ENCODE measurements at places on chromosomes 12 and 14. TPM values are rescaled to one million over a fixed set of nuclear protein-coding genes. Genes with fewer than 3 reads are reported as not detected.

INSM2 gene
- not detected for total RNA-seq

KRT82 gene
- not detected for total RNA-seq

TMEM116 gene
- total RNA-seq = 12.7 TPM

GSC gene
- not detected for total RNA-seq

AKAP6 gene
- total RNA-seq = 2.4 TPM

LALBA gene
- total RNA-seq = not detected

SMCO3 gene
- not detected for total RNA-seq

- H3K4me1 ChIP-seq = peaks cover 50% of the 10 kb centered on the region
- no peak for DNase-seq
- no peaks in the 10 kb centered on the region for H3K27me3 ChIP-seq
- peak overlapping the region; percentile 57 for H3K27ac ChIP-seq
These were observed 165.6 kb downstream of the PRKCH start for GRCh38 chr14:61486930-61487495.

DNA sequence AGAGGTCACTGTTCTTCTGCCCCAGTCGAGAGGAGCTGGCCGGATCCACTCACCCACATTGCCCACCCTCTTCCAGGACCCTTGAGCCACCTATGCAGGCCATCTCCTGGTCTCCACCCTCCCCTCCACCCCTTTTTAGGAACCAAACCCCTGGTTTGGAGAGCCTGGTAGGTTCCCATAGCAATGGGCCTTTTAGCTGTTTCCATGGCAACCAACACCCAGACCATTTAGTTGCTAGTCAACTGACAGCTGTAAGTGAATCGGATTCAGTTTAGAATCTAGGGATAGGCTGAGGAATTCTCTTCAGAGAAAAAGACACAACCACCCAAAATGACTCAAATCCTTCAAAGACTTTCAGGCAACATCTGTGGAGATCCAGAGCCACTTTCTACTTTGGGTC, 16.5 kb downstream of the NPC2 start:
- H3K27ac ChIP-seq = no peak overlapping the region
- no peak overlapping the region for H3K4me3 ChIP-seq
- DNase-seq = no peak

DNA sequence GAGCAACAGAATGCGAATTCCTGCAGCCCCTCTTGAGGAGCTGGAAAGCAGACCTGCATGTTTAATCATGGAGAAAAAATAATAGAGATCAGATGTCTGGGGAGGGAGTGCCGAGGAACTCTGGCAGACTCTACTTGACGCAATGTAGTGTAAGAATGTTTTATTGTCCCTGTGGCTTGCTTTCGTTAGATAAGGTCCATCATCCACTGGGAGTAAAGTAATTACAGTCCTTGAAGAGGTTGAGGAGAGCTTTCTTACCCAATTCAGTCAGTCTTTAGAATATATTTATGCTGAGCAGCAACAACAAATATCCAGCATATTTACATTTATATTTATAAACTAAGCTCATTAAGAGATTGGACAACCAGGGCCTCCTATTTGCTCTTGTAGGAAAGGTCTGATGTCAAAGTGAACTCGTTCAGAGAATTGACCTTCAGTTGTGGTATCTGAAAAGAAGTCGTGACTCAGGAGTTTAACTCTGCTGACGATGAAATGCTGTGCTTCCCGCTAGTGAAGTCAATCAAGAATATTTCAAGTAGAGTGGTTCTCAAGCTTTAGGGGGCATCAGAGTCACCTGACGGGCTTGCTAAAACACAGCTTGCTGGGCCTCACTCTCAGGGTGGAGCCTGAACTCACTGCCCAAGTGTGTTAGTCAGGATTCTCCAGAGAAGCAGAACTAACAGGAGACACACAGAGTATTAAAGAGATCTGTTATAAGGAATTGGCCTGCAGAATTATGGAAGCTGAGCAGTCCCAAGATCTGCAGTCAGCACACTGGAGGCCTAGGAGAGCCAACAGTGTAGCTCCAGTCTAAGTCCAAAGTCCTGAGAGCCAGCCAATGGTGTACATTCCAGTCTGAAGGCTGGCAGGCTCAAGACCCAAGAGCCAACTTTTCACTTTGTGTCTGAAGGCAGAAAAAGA, 139.3 kb upstream of the LMNTD1 start:
- H3K36me3 ChIP-seq = no peaks in the 10 kb centered on the region
- DNase-seq = no peak
- H3K4me1 ChIP-seq = no peaks in the 10 kb centered on the region

DNA sequence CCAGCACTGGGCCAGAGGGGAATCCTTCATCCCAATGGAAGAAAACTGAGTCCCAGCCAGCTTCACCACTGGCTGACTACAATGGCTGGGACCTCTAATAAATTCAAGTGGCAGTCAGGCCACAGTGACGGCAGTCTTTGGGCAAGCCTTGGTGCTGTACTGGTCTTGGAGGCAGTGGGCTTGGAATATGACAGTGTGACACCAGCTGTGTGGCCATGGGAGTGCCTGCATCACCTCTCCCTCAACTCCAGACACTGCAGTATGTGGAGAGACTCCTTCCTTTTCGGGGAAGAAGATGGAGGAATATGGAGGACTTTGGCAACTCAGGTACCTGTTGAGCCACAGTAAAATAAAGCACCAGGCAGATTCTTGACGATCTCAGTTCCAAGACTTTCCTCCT, 16.0 kb upstream of the CD163L1 start:
- no peaks in the 10 kb centered on the region for H3K27me3 ChIP-seq
- H3K4me3 ChIP-seq = no peak overlapping the region
- DNase-seq = no peak
- no peak overlapping the region for H3K27ac ChIP-seq

DNA sequence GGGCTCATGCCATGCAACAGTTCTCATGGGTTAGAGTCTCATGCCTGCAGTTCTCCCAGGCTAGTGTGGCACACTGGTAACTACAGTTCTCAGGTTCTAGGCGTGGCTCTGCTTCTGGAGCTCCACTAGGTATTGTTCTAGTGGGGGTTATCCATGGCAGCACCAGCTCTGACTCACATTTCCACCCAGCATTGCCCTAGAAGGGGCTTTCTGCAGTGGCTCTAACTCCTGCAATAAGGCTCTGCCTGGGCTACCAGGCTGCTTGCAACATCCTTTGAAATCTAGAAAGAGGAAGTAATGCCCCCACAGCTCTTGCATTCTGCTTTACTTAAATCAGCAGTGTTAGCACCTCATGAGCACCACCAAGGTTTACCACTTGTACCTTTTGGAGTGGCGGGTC, 220.3 kb upstream of the ARID2 start:
- peak; percentile 18 for DNase-seq
- H3K4me1 ChIP-seq = peaks cover 3% of the 10 kb centered on the region
- no peaks in the 10 kb centered on the region for H3K27me3 ChIP-seq
- no peaks in the 10 kb centered on the region for H3K36me3 ChIP-seq
- no peak overlapping the region for H3K27ac ChIP-seq

DNA sequence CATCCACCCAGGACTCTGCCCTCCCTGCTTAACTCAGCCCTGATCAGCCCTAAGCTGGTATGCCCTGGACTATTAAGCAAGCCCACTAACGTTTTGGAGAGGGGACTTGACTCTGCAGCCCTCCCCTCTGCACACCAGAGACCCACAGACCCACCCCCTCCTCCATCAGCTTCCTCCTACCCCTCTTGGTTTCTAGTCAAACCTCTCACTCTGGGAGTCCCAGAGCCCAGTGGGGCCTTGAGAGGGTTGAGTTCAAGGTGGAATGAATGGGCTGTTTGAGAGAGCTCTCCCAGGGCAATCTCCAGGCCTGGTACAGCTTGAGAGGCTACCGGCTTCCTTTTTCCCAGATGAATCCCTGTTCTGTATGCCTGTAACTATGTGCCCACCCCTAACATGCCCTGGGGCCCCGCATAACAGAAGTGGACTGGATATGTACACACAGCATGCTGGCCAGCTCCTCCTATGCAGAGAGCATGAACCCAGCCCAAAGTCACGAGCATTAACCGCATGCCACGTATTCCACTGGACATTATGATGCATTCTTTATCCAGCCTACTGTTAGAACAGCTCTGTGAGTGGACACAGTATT, 43.6 kb downstream of the IRF2BPL start:
- no peak overlapping the region for H3K4me3 ChIP-seq
- H3K27me3 ChIP-seq = no peaks in the 10 kb centered on the region
- no peak overlapping the region for H3K27ac ChIP-seq
- H3K36me3 ChIP-seq = no peaks in the 10 kb centered on the region
- peaks cover 7% of the 10 kb centered on the region for H3K4me1 ChIP-seq
- no peak for DNase-seq

DNA sequence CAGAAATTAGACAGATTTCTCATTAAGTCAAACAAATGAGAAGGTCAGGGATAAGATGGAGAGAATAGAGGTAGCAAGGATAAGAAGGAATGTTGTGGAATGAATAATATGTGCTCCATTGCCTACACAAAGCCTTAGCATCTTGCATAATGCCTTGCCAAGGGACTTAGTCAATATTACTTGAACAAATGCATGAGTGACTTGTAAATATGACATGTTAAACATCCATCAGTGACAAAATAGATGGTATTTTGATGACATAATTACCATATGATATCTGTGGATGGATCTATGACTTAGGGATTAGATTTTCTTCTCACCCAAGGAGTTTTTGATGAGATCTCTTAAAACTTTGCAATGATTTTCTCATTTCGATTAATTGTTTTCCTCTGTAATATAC, 194.1 kb upstream of the RASSF8 start:
- no peaks in the 10 kb centered on the region for H3K36me3 ChIP-seq
- no peak overlapping the region for H3K27ac ChIP-seq
- no peaks in the 10 kb centered on the region for H3K27me3 ChIP-seq

- no peak for DNase-seq
- H3K4me3 ChIP-seq = no peak overlapping the region
- H3K27me3 ChIP-seq = peaks cover under 1% of the 10 kb centered on the region
- H3K4me1 ChIP-seq = peaks cover 5% of the 10 kb centered on the region
- no peak overlapping the region for H3K27ac ChIP-seq
These were observed 29.3 kb upstream of the DAAM1 start for GRCh38 chr14:59159169-59159568.

DNA sequence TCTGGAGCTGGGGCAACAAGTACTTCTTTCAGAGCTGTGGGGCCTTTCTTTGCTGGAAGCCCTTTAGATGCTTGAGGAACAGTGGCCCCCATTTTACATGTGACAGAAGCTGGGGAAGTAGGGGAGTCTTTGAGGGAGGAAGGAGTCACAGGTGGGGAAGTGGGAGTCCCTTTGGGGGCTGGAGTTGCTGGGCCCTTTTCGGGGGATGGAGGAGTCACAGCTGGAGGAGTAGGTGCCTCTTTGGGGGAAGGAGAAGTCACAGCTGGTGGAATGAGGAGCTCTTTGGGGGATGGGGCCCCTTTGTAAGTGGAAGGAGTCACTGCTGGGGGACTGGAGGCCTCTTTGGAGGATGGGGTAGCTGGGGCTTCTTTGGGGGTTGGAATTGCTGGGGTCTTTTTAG, 8.6 kb downstream of the NACA start:
- H3K27ac ChIP-seq = peak overlapping the region; percentile 38
- H3K27me3 ChIP-seq = no peaks in the 10 kb centered on the region
- peaks cover 51% of the 10 kb centered on the region for H3K4me1 ChIP-seq
- peaks cover 79% of the 10 kb centered on the region for H3K36me3 ChIP-seq
- DNase-seq = no peak
- no peak overlapping the region for H3K4me3 ChIP-seq

DNA sequence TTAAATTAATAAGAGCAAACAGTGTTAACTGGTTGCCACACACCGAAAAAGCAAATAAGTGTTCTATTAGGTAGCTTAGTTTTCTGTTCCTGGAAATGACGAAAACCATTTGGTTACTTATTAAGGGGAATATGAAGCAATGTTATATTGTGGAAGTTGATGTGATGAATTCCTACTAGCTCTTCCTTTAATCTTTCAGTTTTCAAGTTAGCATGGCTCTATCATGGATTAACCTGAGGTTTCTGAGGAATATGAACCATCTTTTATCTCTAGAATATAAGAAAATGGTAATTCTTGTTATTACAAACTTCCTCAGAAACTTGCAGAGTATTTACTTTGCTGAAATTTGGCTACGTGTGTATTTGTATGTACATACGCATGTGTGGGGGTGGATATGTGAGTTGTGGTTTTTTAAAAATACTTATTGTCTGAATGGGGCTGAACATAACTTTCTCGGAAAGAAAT, 245.7 kb downstream of the KCNC2 start:
- no peak overlapping the region for H3K4me3 ChIP-seq
- no peak for DNase-seq
- no peaks in the 10 kb centered on the region for H3K36me3 ChIP-seq
- no peak overlapping the region for H3K27ac ChIP-seq
- no peaks in the 10 kb centered on the region for H3K27me3 ChIP-seq
- no peaks in the 10 kb centered on the region for H3K4me1 ChIP-seq

DNA sequence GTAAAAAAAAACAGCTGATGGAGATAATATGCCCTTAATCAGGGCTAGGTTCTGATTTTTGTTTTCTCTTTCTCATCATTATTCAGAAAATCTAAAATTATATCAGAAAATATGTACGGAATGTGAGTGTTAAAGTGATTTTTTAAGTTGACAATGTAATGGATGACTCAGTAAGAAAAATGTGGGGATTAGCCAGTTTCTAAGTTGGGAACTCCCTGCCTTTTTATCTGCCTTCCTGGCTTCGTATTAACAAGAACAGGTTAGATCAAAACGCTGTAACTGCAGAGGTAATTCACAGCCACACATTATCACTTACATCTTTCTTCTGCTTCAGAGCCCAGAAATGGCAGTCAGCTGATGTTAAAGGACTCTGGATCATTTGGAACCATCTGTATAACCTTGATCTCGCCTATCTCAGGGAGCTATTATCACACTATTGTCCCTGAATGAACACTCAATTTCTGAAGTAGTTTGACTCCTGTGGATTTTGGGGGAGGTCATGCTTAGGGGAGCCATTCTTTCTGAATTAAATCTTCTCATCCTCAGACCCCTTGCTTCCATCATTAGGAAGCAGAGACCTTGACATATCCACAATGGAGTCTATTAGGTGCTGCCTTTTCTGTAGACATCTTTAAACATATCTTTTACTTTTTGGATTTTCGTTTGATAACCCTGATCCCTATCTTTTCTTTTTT, 135.7 kb upstream of the SLC16A7 start:
- no peaks in the 10 kb centered on the region for H3K36me3 ChIP-seq
- no peaks in the 10 kb centered on the region for H3K4me1 ChIP-seq

DNA sequence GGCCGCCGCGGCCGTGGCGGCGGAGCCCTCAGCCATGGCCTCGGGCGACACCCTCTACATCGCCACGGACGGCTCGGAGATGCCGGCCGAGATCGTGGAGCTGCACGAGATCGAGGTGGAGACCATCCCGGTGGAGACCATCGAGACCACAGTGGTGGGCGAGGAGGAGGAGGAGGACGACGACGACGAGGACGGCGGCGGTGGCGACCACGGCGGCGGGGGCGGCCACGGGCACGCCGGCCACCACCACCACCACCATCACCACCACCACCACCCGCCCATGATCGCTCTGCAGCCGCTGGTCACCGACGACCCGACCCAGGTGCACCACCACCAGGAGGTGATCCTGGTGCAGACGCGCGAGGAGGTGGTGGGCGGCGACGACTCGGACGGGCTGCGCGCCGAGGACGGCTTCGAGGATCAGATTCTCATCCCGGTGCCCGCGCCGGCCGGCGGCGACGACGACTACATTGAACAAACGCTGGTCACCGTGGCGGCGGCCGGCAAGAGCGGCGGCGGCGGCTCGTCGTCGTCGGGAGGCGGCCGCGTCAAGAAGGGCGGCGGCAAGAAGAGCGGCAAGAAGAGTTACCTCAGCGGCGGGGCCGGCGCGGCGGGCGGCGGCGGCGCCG, 381 bp downstream of the YY1 start:
- DNase-seq = no peak
- peak overlapping the region; percentile 80 for H3K4me3 ChIP-seq
- peak overlapping the region; percentile 88 for H3K27ac ChIP-seq
- peaks cover 36% of the 10 kb centered on the region for H3K36me3 ChIP-seq
- peaks cover 58% of the 10 kb centered on the region for H3K4me1 ChIP-seq

- H3K27ac ChIP-seq = no peak overlapping the region
These were observed 27.8 kb upstream of the AEBP2 start for GRCh38 chr12:19411234-19412204.

All from activated naive CD4-positive, alpha-beta T cell treated with anti-CD3 and anti-CD28 coated beads for 36 hours (primary cell).